ENCODE measurements at places on chromosomes 6 and 20.

- peak; percentile 33 for DNase-seq
Observed at GRCh38 chr6:75266716-75267291, 17.8 kb downstream of the TMEM30A start.

GRCh38 chr20:19254956-19255355 is 42.5 kb downstream of the SLC24A3 start:
- no peak for DNase-seq

GRCh38 chr6:31979238-31979898 is 2.5 kb upstream of the C4A start:
- DNase-seq: no peak

DNA sequence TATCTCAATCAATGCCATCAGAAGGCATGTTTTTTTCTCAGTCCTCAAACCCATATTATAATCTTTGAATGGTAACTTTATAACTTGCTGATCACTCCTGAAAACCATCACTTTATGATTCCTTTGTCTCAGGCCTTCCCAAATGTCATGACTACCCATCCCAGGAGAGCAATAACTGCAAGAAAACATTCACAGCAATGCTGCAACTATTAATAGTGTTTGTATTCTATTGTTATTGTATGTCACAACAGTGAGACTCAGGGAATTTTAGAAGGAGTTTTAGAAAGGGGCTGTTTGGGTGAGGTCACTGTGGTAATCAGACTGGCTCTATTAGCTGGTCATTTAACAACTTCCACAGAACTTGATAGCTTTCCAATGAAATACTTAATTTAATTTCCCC is 301.4 kb upstream of the TBX18 start:
- no peak for DNase-seq

- DNase-seq: no peak
Observed at GRCh38 chr20:40265825-40266533, 423.1 kb downstream of the MAFB start.

DNA sequence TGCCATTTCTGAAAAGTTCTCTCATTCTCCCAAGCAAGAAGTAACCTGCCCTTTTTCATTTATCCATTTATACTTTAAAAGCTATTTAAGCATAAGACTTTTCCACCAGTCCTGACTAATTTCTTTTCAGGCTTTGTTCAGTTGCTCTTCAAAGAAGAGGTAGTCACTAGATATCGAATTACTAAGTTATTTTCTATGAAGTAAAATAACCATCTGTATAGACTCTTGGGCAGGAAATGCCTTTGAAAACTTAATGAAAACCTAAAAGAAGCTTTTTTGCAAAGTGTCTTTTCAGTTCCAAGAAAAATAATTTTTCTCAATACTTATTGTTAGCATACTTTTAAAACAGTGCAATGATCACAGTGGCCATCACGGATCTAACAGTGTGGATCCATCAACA is 31.3 kb upstream of the LAMP5 start:
- no peak for DNase-seq

DNA sequence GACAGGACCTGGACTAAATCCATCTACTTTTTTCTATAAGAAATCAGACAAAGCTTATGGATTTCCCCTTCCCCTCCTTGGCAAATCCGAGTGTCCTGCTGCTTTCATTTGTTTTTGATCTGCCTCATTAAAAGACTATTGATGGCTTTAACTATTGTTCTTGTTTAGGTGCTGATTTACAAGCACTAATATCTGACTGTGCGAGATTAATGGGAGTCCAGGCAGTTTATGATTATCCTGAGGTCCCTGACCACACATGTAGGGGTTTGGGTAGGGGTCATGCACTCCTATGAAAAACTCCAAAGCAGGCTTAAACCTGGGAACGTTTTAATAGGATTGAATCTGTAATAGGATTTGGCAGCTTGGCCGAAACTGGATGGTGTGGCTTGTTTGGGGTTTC is 317.5 kb upstream of the POU3F2 start:
- DNase-seq: no peak

DNA sequence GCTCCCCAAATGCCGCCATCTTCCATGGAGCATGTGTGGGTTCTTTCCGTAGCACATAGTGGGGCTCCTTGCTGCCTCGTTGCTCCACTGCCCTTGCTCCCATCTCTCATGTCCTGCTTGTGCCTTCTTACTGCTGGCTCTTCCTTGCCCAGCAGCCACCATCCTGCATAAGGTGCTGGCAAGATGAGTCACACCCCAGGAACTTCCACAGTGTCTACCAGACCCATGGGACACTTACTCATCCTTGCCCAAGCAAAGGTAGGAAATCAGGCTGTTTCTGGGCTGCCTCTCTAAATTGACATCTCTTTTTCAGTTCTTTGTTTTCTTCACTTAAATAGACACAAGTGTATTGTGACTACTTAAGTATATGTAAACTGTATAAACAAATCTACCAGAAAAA is 39.4 kb upstream of the RGS17 start:
- no peak for DNase-seq

GRCh38 chr6:71523548-71523947 is 234.9 kb downstream of the OGFRL1 start:
- no peak for DNase-seq

DNA sequence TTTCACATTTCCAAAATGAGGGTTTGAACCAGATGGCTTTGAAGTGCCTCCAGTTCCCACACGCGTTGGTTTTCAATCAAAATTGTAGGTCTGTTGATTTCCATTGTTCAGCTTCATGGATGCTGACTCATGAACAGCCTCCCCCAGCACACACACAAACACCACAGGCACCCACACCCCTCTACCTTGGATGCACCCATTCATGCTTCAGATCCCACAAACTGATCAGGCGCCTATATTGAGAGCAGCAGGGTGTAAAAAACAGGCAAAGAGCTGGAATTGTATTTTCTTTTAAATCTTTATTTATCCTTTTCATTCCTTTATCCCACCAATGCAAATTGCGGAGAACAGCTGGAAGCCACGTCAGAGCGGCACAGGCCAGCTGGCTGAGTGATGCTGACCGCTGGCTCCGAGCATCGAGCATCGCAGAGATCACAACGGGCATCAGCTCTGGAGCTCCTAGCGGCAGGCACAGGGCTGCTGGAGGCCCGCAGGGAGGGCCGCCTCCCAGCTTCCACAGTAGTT is 29.3 kb upstream of the TBC1D7 start:
- no peak for DNase-seq

DNA sequence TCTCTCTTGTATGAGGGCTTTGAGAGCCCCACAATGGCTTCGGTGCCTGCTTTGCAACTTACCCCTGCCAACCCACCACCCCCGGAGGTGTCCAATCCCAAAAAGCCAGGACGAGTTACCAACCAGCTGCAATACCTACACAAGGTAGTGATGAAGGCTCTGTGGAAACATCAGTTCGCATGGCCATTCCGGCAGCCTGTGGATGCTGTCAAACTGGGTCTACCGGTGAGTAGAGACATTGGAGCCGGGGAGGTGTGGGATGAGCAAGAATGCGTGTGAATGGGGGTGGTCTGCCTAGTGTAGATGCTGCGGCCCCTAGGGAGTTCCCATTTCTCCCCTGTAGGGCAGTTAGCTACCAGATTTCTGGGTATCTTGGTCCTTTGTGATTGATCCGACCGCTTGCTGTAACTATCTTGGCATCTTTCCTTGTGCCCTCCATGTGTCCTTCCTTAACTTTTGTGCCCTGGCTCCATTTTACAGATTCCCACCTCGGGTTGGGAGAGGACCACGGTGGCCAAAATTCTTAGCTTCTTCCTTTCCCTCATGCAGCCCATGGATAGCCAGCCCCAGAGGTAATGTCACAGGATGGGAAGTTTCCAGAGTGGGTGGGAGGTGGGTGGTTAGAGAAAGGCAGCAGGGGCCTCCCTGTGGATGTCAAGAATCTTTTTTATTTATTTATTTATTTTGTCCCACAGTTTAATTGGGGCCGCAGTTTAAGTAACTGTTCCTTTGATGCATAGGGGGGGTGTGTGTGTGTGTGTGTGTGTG is 6.3 kb downstream of the BRD2 start:
- no peak for DNase-seq

GRCh38 chr20:20744170-20744725 is 31.8 kb upstream of the RALGAPA2 start:
- DNase-seq: no peak

- no peak for DNase-seq
Observed at GRCh38 chr6:118968416-118968815, 33.5 kb upstream of the MCM9 start.

GRCh38 chr6:4320860-4321259 is 185.5 kb upstream of the ECI2 start:
- DNase-seq: peak; percentile 95

- no peak for DNase-seq
Observed at GRCh38 chr6:4129446-4129845, 5.9 kb downstream of the ECI2 start.

GRCh38 chr6:161035182-161035980 is 43.8 kb downstream of the MAP3K4 start:
- no peak for DNase-seq

GRCh38 chr6:210778-211374 is 81.4 kb upstream of the DUSP22 start:
- DNase-seq: no peak

GRCh38 chr6:22928775-22929174 is 359.4 kb downstream of the HDGFL1 start:
- no peak for DNase-seq

DNA sequence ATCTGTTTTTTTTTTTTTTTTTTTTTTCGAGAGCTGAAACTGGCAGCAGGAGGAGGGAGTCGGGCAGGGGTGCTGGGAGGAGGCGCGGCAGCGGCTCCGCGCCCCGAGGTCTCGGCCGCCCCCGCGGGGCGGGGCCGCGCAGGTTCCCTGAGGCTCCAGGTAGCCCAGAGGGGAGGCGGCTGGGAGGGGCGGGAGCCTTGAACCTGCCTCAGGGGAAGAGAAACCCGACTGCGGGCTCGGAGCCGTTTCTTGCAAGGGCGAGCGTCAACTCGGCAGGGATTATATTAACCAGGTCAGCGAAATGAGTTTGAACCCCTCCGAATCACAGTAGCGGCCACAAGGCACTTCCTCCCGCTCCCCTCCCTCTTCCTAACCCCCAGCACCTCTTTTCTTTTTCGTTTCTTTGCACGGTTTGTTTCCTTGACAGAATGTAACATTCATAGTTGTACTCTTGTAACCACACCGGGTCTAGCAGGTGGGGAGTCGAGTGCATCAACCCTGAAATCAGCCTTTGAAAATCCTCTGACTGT is 2.0 kb downstream of the MYB start:
- DNase-seq: no peak

DNA sequence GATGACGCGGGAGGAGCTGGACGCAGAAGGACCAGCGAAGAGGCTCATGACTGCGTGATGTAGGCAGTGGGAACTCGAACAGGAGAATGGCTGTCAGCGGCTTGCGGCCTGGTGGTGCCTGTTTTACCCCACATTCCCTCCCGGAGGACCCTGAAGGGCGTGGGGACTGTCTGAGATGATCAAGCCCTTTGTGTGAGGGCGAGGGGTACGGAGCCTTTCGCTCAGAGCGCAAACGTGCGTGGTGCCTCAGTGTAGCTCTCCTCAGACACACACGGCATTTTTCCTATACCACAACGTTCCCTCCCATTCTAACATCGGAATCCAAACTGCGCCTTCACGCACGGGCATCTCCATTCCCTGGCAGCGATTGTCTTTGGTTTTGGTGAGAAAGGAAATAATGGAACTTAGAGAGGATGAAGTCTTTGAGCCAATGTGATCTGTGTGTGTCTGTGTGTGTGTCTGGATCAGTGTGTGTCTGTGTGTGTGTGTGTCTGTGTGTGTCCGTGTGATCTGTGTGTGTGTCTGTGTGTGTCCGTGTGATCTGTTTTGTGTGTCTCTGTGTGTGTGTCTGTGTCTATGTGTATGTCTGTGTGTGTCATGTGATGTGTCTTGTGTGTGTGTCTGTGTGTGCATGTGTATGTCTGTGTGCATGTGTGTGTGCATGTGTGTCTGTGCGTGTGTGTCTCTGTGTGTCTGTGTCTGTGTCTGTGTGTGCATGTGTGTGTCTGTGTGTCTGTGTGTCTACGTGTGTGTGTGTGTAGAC is 5.3 kb downstream of the PTK6 start:
- DNase-seq: no peak

DNA sequence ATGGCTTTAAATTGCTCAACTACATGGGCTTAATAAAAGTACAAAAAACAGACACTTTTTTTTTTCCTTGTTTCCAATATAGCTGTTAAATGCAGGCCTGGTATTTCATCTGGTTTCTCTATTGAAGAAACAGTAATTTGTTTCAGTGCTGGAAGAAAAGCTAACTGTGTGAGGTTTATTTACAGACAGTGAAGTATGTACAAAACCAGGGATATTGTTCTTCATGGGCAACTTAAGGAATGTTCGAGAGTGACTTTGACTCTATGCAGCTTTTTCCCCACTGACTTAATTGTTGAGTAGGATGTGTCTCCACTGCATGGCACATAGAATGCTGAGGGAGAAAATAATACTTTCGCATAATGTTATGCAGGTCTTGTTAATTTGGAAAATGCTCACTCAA is 31.0 kb upstream of the PRL start:
- no peak for DNase-seq

DNA sequence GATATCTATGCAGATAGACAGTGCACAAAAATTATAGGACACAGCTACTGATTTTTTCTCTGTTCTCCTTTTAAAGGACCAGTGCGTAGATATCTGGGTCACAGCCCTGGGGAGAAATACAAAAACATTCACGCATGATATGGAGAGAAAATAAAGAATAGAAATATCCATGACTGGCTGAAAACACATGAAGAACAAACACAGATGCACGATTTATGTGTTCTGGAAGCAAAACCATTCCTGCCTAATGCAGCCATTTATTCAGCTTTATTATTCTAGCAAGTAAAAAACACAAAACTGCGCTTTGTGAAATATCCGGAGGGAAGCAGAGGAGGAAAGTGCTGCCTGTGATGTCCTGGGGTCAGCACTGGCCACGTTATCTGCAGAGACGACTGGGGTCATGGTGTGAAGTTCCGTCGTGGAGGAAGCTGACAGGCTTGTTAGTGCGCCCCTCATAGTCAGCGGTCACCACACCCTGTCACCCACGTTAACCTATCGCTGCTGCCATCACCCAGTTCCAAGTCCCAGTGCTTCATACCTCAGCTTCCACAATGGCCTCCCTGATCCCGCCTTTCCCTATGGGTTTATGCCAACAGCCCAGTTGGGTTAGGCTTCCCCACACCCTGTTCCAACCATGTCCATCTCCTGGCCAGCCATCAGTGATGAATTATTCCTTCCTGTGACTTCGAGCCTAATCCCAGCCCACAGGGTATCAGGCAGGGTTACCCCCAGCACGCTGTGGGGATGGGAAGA is 86.6 kb upstream of the RPS6KA2 start:
- no peak for DNase-seq

GRCh38 chr6:112618849-112619248 is 271.7 kb downstream of the RFPL4B start:
- no peak for DNase-seq

DNA sequence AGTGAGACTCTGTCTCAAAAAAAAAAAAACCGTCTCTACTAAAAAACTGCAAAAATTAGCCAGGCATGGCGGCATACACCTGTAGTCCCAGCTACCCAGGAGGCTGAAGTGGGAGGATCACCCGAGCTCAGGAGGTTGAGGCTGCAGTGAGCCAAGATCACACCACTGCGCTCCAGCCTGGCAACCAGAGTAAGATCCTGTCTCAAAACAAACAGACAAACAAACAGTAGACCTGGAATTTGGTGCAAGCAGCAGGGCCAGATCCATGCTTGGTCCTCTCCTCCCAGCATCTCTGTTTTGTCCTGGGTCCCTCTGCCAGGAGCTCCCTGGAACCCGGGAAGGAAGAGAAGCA is 11.6 kb downstream of the RIPOR3 start:
- DNase-seq: no peak

Measured in AG09309 (cell line).